ENCODE measurements at places on chromosomes 4 and X.

DNA sequence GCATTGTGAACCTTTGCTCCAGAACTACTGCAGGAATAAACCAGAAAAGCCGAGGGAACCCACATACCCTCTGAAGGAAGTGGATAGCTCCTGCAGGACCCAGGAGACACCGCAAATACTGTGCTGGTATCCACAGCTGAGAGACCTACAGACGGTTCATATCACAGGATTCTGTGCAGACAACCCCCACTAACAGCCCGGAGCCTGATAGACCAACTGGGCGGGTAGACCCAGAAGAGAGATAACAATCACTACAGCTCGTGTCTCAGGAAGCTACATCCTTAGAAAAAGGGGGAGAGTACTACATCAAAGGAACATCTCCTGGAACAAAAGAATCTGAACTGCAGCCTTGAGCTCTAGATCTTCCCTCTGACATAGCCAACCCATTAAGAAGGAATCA, 150.8 kb downstream of the FRAS1 start:
- H3K4me1 ChIP-seq, result no peaks in the 10 kb centered on the region
- H3K4me3 ChIP-seq, result no peak overlapping the region
- no peak for DNase-seq
- H3K27ac ChIP-seq, result no peak overlapping the region
- H3K27me3 ChIP-seq, result no peaks in the 10 kb centered on the region

DNA sequence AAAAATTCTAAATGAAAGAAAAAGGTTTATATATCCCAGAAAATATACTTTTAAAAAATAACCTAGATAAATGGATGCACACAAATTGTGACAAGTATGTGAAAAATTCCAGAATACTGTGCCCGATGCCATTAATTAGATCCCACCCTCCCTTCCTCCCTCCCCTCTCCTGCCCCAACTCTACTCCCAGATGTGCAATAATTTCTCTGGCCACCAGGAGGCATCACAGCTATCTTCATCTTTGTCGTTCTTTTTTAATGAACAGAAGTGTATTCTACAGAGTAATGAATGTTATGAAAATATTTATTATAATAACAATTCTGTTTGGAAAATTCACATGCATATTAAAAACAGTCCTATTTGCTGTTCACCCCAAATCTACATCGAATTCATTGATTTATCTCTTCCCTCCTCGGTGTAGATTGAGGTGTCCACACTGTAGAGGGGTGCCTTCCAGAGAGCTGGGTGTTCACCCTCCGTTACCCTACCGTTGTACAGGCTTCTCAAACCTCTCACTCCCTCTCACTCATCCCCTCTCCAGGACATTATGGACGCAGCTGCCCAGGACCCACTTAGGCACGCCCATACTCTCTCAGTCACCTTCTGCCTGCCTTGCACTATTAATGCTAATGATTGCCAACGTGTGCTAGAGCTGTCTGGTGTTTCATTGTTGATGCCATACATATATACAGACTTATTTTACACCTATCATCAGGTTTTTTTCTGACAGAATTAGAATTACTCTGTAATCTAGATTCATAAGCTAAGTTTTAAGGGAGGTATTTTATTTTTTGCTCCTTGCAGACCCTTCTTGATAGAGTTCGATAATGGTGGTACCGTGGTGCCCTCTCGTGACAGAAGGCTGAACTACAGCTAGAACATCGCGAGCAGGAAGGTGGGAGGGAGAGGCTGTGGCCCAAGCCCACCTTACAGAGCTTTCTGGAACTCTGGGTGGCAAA, 14.1 kb downstream of the RAB40AL start:
- no peaks in the 10 kb centered on the region for H3K36me3 ChIP-seq
- no peaks in the 10 kb centered on the region for H3K27me3 ChIP-seq
- peak; percentile 35 for DNase-seq
- H3K27ac ChIP-seq, result no peak overlapping the region

GRCh38 chr4:12555011-12555410, 929.1 kb downstream of the RAB28 start:
- no peak for DNase-seq
- no peaks in the 10 kb centered on the region for H3K4me1 ChIP-seq
- no peak overlapping the region for H3K4me3 ChIP-seq
- H3K27me3 ChIP-seq, result no peaks in the 10 kb centered on the region

DNA sequence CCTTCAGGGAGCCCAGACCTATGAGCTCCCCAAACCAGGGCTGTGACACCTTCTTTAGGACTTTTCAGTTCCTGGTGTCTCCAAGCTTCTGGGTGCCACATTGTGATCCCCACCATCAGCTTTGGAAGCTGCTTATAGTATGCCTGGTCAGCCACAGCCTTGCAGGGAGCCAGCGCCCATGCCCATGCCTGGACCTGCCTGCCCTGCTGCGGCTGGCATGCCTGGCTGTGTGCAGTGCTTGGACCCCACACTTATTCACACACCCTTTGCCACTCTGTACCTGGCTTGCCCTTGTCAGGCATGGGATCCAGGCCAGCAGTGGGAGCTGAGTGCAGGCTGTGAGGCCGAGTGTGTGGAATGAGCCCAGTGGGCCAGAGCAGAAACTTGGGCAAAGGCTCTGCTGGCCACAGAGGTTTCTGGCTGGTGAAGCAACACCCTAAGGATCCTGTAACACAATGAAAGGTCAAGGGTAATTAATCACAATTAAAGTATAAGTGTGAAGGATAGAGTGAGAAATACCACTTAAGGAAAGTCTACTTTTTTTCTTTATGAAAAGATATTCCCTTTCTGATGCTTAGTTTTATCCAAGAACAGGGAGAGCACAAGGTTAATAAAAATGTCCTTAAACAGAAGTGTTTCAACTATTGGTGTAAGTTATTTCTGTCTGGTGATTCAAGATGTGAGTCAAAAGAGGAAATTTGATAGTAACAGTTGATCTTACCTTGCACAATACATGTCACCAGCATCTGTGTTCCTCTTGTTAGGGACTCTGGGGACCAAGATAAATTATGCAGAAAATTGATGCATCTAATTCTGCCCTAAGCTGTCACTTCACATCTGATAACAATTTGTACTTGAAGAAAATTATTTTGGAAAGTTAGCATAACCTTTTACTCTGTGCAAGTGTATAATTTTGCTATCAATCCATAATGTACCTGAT, 161.8 kb downstream of the FAM47A start:
- H3K4me1 ChIP-seq, result no peaks in the 10 kb centered on the region
- no peak for DNase-seq
- H3K4me3 ChIP-seq, result no peak overlapping the region
- H3K27ac ChIP-seq, result no peak overlapping the region
- no peaks in the 10 kb centered on the region for H3K36me3 ChIP-seq
- no peaks in the 10 kb centered on the region for H3K27me3 ChIP-seq

DNA sequence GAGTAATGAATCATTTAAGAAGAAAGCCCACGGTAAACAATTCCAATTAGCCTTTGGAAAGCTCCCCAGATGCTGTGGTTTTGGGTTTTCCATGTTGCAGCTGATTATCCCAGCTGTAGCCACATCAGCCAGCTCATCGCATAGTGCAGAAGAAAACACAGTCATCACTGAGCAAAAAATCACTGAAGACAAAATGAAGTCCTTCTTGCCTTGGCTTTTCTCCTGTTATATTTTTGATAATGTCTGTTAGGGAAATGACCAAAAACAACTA, 193.0 kb upstream of the C1QTNF7 start:
- H3K27ac ChIP-seq, result no peak overlapping the region
- DNase-seq, result no peak
- H3K36me3 ChIP-seq, result no peaks in the 10 kb centered on the region

DNA sequence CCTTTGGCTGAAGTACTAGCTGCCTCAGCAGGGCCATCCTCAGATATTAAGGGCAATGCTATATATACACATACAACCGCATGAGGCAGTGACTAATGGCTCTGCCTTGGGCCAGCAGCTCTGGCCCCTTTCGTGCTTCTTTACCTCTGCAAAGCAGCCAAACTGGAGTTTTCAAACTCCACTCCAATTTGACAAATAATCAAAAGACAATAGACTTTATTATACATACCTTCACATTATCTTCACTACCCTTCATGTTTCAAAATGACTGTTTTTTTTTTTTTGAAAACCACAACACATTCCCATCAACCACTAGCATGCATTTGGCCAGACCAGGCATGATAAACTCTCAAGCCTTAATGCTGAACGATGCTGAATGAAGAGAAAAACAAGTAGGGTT, 187.7 kb downstream of the ENOX2 start:
- H3K4me1 ChIP-seq, result no peaks in the 10 kb centered on the region
- H3K4me3 ChIP-seq, result no peak overlapping the region
- H3K36me3 ChIP-seq, result no peaks in the 10 kb centered on the region
- no peak overlapping the region for H3K27ac ChIP-seq

DNA sequence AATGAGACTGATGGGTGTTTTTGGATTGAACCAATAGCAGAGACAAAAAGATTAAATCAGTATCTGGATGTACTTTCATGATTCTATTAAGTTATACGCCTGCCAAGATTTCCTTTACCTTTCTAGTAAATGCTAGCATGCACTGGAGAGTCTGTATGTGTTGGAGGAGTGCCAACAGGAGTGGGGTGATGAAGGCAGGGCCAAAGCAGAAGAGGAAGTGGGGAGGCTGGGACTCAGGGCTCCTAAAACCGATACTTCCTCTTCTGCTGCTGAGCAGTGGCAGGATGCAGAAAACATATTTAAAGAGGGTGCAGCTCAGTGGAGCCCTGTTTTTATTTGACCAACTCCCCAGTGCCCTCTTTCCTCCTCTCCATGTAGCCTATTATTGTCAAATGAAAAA, 5.6 kb downstream of the CYSLTR1 start:
- peaks cover 24% of the 10 kb centered on the region for H3K4me1 ChIP-seq
- H3K27ac ChIP-seq, result no peak overlapping the region
- peak; percentile 56 for DNase-seq
- H3K4me3 ChIP-seq, result no peak overlapping the region

DNA sequence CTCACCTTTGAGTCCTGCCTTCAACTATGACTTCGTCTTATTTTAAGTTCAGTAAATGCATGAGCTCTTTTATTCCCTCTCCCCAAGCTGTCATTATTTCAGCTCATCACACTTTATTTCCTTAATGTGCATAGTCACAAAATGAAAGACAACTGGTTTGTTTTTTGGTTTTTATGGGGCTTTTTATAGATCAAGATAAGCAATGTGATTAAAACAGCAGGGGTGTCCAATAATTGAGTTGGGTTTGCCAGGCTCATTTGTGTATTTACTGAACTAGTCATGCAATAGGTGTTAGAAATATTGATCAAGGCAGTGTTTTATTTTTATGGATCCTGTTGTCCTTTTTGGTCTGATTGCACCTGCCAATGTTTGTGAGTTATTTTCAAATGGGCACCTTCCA, 102.2 kb downstream of the FRMPD4 start:
- H3K27ac ChIP-seq, result no peak overlapping the region
- no peak for DNase-seq
- H3K4me3 ChIP-seq, result no peak overlapping the region
- no peaks in the 10 kb centered on the region for H3K27me3 ChIP-seq
- no peaks in the 10 kb centered on the region for H3K4me1 ChIP-seq
- H3K36me3 ChIP-seq, result no peaks in the 10 kb centered on the region

- H3K27me3 ChIP-seq, result no peaks in the 10 kb centered on the region
- no peaks in the 10 kb centered on the region for H3K36me3 ChIP-seq
- DNase-seq, result no peak
- no peaks in the 10 kb centered on the region for H3K4me1 ChIP-seq
- H3K4me3 ChIP-seq, result no peak overlapping the region
- H3K27ac ChIP-seq, result no peak overlapping the region
These were observed 16.6 kb downstream of the MAGEA9B start for GRCh38 chrX:149570668-149571067.

DNA sequence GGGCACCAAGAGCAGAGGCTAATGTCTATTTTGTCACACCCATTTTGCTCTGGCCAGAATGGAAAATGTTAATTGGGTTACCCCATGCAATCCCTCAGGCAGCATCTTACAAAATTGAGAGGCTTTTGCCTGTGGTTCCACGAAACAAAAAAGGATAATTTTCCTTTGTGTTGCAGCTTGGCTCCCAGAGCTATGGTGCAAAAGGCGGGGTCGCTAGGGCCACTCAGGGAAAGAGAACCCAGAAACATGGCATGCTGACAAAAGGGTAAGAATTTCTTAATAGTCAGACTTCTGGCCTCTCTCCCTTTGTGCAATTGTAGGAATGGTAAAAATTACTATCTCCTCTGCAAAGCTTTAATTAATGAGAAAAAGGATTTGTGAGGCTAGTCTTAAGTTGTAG, 119.6 kb upstream of the BANK1 start:
- H3K27me3 ChIP-seq, result no peaks in the 10 kb centered on the region
- no peaks in the 10 kb centered on the region for H3K36me3 ChIP-seq
- no peak for DNase-seq

GRCh38 chrX:129125122-129125914, 398.0 kb downstream of the SMARCA1 start:
- DNase-seq, result no peak
- no peaks in the 10 kb centered on the region for H3K27me3 ChIP-seq

- H3K36me3 ChIP-seq, result no peaks in the 10 kb centered on the region
- DNase-seq, result no peak
- no peaks in the 10 kb centered on the region for H3K27me3 ChIP-seq
- no peaks in the 10 kb centered on the region for H3K4me1 ChIP-seq
- H3K4me3 ChIP-seq, result no peak overlapping the region
These were observed 100.2 kb upstream of the MSX1 start for GRCh38 chr4:4759232-4759631.

GRCh38 chr4:76726176-76726575, 171.8 kb downstream of the SOWAHB start:
- H3K4me1 ChIP-seq, result no peaks in the 10 kb centered on the region
- no peaks in the 10 kb centered on the region for H3K36me3 ChIP-seq
- peaks cover 6% of the 10 kb centered on the region for H3K27me3 ChIP-seq
- no peak overlapping the region for H3K27ac ChIP-seq
- H3K4me3 ChIP-seq, result no peak overlapping the region

DNA sequence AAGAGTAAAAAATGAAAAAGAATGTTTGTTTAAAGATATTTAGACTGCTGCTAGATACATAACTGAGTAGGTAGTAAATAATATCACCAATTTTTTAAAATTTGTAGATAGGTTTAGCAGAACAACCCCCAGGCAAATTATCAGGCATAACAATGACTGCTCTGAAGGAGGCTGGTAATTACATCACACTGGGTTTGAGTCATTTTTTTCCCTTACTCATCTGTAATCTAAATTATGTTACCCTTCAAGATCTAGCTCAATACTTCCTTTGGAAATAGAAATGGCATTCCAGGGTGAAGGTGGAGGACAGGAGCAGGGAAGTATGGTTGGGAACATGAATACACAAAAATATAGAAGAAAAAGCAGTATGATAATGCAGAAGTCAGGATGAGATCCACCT, 431.6 kb upstream of the MAOA start:
- H3K27ac ChIP-seq, result no peak overlapping the region
- no peak for DNase-seq
- no peaks in the 10 kb centered on the region for H3K4me1 ChIP-seq

DNA sequence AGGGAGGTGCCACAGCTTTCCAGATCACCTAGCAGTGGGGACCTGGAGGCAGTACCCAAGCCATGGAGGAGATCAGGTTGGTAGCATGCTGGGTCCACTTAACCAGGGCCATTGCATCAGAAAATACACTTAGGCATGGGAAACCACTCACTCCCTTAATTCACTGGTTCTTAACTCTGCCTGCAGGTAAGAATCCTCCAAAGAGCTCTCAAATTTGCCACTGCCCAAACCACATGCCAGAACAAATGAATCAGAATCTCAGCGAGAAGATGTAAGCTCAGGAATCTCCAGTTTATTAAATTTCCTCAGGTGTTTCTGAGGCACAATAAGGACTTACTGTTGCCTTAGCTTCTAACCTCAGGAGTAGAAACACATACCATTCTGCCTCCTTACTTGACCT, 327.7 kb upstream of the RASGEF1B start:
- no peak overlapping the region for H3K4me3 ChIP-seq
- H3K4me1 ChIP-seq, result no peaks in the 10 kb centered on the region
- H3K36me3 ChIP-seq, result no peaks in the 10 kb centered on the region
- H3K27ac ChIP-seq, result no peak overlapping the region
- H3K27me3 ChIP-seq, result no peaks in the 10 kb centered on the region
